ENCODE measurements at places on chromosomes 6 and 20.

- DNase-seq = no peak
Measured at GRCh38 chr6:156474507-156475120, 302.6 kb upstream of the ARID1B start.

GRCh38 chr6:13274707-13275434 is 53.5 kb downstream of the TBC1D7 start:
- DNase-seq = no peak

DNA sequence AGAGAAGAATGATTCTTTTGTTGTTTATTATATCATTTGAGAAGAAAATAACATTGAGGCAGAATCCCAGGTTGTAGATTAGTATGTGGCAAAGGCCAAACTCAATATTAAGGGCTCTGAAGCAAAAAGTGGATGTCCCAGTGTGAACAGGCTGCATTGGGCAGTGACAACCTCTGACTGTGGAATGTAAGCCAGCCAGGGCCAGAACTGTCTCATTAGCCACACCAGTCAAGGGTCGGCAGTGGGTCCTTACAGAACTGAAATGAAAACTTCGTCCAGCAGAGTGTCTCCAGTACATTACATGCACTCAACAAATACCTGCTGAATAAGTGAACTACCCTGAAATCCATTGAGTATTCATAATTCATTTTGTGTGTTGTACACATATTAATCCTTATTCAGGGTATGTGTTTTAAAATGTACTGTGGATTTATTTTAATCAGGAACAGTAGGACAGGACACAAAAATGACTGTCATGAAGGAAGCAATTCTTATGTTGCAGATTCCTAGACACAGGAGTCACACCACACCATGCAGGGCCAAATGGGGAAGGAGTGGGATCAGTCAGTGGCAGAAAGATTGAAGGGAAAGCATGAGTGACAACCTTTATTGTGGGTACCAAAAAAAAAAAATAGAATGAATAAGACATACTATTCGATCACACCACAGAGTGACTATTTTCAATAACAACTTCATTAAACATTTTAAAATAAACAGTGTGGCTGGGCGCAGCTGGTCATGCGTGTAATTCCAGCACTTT is 64.9 kb upstream of the UTRN start:
- DNase-seq = no peak

DNA sequence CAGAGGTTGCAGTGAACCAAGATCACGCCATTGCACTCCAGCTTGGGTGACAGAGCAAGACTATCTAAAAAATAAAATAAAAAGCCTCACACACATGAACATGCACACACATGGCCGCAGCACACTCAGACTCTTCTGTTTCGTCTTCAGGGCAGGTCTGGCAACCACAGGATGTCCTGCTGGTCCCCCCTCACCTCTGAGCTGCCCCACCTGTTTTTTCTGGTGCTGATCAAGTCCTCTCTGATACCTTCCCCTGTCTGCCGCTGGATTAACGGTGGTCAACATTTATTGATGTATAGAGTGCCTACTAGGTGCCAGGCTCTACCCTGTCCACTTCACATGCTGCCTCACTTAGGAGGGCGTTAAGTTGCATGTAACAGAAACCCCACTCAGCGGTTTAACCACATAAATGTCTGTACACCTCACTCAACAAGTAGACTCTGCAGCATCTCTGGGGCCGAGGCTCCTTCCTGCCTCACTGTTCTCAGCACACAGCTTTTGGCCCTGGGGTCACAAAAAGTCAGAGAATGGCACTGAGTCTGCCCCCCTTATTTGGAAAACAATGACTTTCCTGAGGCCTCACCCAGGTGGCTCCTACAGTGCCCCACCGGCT is 4.5 kb upstream of the AP5S1 start:
- no peak for DNase-seq

GRCh38 chr20:36465109-36466080 is 75.9 kb upstream of the MYL9 start:
- DNase-seq = peak; percentile 83

DNA sequence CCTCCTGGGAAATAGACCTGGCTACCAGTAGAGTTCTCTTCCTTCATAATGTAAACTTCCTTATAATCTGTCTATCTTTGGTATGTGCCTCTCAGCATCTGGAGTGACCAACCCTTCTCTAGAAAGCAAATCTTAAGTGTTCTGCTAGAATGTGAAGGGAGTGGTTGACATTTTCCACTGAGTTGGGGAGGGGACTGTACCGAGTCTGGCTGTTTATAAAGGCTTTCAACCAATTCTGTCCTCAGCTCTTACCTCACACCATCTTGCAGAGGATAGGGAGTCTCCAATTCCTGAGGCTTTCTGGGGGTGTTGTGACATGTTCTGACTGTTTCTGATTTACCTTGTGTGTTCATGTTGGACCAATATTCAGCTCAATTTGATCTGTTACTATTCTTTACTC is 39.6 kb downstream of the FAM217A start:
- no peak for DNase-seq

DNA sequence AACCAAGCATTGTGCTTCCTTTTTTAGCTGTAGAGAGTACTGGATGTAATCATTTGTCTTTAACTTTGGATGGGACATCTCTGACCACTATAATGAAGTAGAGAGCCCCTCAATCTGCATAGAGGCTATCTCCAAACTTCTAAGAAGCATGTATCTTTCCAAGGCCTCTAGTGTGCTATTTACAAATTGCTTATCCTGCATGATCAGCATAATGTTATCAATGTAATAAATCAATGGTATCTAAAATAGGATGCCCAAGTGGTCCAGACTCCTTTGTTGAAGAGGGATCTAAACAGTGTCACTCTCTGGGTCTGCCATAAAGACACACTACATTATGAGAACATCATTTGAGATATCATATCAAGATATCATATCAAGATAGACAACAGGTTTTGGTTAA is 6.7 kb downstream of the TAAR9 start:
- DNase-seq = no peak

GRCh38 chr6:169263836-169264608 is 10.4 kb upstream of the THBS2 start:
- peak; percentile 54 for DNase-seq

DNA sequence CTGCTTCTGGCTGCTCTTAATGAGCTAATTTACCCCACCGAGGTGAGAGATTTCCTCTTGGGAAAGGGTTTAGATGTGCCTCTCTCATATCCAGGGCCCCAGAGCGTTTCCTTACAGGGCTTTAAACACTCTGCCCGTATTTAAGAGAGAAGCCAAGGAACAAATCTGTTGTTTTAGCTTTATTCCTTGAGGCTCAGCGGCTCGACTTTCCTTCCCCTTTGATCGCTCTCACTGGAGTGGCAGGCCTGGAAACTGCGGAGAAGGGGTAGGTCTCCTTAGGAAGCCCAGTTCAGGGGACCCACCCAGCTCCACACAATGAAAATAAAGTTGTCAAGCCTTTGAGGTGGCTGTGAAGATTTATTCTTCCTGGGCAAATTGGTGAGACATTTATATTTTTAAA is 132.0 kb upstream of the JAG1 start:
- DNase-seq = peak; percentile 6

- peak; percentile 90 for DNase-seq
Measured at GRCh38 chr6:36249536-36249935, 20.3 kb upstream of the PNPLA1 start.

- no peak for DNase-seq
Measured at GRCh38 chr6:89711801-89712200, 73.3 kb upstream of the LYRM2 start.

DNA sequence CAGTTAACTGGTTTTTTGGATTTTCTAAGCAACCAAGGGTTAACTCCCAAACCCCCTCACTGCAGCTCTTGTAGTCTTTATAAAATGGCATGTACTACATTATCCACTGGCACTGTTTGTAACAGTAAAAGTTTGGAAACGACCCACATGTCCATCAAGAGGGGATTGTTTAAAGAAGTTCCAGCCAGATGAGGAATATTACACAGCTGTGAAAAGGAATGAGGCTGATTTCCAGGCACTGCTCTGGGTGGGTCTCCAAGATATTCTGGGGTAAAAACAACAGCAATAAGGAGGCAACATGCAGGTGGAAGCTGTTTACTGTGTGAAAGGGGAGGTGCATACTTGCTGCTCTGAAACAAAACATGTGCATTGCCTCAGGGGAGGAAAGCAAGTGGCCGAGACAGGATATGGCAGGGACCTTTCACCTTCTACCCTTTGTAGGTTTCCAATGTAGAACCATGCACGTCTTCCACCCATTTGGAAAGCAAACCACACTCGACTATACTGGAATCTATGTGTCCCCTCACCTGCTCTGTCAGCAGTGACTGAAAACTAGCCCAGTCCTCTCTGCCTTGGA is 51.9 kb downstream of the GRM4 start:
- DNase-seq = no peak

DNA sequence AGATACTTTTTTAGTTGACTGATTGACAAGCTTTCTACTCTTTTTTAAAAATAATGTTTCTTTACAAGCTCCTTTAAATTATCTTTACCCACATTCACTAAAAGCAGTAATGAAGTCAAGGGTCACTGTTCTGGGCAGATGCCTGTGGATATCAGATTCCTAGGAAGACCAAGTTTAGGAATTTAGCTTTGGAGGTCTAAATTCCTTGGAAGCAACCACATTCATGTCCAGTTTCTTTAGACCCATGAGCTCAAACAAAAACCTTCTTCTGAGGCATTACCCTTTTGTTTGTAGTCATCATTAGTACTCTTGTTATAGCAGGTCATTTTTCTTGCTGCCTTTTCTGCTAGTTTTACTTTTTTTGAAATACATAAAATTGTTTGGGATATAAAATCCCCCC is 462.9 kb upstream of the JAG1 start:
- DNase-seq = no peak

DNA sequence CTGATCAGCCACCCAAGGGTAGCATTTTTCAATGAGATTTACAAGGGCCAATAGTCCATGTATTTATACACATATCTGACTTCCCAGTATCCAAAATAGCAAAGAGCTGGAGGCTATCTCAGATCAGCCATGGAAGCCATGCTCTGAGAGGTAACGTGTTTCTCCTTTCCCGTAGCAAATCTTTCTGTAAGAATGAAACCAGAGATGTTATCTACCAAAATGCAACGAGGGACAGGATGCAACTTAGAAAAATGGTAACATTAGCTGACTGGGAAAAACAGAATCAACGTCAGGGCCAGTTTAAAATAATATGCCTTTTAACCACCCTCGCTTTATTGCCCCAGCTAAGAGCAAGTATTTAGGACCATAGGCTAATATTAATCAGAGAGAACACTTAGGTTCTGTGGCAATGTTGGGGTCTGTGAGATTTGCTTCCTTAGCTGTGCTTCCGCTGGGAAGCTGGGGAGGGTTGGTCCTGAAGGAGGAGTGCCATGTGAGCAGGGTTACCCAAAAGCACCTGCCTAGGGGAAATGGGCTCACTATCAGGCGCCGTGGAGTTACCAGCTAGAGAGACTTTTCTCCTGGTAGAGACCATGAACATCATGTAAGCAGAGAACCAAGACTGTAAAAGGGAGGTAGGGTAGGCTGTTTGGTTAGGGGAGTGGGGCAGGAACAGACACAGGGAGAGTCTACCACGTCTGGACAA is 1.2 kb downstream of the ZNF831 start:
- no peak for DNase-seq

DNA sequence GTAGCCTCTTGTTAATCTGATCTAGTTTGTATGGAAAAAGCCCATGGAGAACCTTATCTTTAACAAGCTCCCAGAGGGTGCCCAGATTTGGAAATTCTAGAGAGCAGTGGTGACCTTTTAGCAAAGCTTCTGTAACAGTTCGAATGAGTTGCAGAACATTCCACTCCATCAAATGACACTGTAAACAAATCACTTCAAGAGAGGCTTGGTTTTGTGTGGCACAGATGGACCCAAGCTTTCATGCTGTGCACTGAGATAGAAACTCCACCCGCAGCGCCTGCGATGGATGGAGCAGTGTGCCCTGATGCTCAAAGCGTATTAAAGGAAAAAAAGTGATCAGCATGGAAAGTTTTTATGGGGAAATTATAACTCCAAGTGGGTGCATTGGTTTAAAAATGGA is 55.1 kb upstream of the ISM1 start:
- DNase-seq = no peak

- DNase-seq = peak; percentile 6
Measured at GRCh38 chr20:54014293-54014926, 56.0 kb downstream of the BCAS1 start.

GRCh38 chr6:149474108-149474935 is 10.5 kb downstream of the ZC3H12D start:
- no peak for DNase-seq

DNA sequence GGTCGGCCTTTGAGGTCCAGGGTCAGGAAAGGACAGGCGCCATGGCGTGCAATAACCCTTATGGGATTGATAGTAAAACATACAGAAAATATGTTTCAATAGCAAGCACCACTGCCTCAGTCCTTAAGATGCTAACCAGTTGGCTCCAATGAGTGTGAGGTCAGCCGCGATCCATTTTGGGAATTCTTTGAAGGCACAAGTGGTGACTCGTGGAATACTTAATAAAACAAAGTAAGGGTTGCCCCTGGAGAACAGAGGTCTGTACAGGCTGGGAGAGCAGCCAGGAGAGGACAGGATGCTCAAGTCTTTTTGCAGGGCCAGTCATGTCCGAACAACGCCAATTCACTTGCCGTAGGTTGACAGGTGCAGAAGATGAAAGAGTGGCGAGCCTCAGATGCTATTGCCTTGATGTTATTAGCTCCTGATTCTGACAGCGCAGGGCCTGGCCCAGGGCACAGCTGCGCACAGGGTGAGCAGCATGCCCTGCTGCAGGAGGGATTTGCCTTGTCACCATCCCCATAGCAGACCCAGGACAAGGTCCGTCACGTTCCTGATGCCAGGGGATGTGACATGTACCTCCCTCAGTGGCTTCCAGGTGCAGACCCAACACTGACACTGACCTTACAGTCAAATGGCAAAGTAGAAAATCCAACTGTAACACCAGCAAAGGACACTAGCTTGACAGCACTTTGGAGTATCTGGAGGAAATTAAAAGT is 21.8 kb downstream of the SYNDIG1 start:
- no peak for DNase-seq

DNA sequence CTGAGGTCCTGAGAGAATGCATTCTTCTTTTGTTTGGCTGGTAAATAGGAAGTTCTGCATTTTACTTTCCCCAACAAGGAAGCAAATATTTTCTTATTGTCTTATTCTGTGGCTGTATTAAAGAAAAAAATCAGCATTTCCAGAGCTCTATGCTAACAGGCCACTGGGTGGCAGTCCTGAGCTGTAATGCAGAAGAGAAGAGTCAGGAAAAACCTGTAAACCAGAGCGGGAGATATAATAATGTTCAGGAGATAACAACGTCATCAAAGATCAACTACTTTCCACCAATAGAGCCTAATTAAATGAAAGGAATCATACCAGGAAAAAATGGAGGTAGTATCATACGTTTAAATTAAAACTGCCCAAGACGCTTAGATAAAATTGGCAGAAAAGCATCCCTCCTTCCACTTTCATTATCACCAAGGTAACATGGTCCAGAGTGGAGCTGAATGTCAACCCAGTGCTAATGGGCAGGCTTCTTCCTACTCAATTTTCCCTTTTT is 55.6 kb upstream of the CARMIL1 start:
- peak; percentile 86 for DNase-seq
